Retina (tissue), 1 donor: ENCODE measurements at places on chromosomes 6 and 20.

DNA sequence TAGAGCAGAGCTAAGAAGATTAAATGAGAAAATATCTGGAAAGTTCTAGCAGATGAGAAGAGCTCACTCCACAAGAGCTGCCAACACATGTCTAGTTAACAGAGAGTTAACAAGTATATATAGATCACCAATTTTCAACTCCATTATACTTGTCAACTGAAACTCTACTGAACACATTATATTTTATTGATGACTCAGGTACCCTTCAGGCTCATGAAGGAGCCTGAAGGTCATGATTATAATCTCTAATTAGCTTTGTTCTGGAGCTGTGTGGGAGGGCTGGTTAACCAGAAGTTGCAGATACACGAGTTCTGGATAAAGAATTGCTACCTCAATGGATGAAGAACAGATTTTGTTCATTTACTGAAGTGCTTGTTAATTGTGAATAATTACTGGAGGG is 42.1 kb upstream of the PTPRT start:
- no peak for DNase-seq

GRCh38 chr20:38836991-38837390 is 31.5 kb downstream of the PPP1R16B start:
- no peak for DNase-seq

- DNase-seq, result no peak
Observed at GRCh38 chr20:9926007-9926406, 87.1 kb upstream of the PAK5 start.

GRCh38 chr6:106619223-106619622 is 10.1 kb downstream of the RTN4IP1 start:
- no peak for DNase-seq

DNA sequence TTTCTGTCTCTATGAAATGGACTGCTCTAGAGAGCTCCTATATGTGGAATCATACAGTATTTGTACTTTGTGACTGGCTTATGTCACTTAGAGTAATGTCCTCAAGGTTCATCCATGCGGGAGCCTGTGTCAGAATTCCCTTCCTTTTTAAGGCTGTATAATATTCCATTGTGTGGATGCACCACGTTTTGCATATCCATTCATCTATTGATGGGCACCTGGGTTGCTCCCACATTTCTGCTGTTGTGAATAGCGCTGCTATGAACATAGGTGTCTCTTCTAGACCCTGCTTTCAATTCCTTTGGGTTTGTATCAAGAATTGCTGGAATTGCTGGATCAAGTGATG is 155.4 kb downstream of the BMP7 start:
- no peak for DNase-seq
